Smooth muscle cell of the brain vasculature (primary cell): ENCODE measurements at places on chromosomes 6 and 20.

- peak; percentile 40 for DNase-seq
Observed at GRCh38 chr6:16929809-16930208, 168.5 kb upstream of the ATXN1 start.

DNA sequence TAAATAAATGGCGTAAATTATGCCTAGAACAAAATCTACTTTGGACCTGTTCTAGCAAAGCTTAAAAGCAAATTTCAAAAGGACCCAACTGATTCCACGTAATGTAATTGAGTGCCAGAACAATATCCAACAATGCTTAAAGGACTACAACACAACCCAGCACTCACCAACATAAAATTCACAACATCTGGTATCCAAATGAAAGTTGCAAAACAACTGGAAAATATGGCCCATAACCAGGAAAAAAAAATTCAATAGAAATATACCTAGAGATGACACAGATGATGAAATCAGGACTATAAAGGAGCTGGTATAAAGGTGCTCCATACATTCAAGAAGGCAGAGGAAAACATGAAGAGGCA lies 14.1 kb downstream of the TUBB2B start:
- no peak for DNase-seq

- no peak for DNase-seq
Observed at GRCh38 chr6:27020553-27020880, 227.0 kb upstream of the PRSS16 start.

DNA sequence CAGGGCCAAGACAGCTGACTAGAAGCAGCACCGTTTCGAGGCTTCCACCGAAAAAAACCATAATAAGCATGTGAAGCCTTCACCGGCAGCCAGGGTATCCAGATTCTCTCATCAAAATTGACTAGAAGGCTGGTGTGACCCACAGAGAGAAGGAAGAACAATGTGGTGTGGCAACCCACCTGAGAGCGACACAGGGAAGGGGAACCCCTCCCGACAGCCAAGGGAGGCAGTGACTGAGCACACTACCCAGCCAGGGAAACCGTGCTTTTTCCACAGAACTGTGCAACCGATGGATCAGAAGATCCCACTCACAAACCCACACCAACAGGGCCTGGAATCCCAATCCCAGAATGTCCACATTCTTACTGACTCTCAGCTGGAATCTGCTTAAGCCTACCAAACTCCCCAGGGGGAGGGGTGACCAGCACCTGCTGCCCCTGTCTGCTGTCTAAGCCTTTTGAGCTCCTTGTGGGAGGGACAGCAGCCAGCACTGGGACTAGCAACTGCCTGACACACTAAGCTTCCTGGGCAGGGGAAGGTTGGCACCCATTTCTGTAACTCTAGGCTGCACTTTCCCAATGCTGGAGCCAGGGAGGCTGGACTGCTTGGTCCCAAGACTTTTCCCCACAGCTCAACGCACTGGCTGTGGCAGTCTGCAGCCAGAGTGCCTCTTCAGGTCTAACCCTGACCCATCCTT lies 231.9 kb upstream of the FAM83B start:
- no peak for DNase-seq
